SJCRH30 (cell line): ENCODE measurements at places on chromosomes 3 and 15. TPM values are rescaled to one million over a fixed set of nuclear protein-coding genes. Genes with fewer than 3 reads are reported as not detected.

Gene RSRC1
- total RNA-seq: 49.6 and 57.2 TPM in 2 replicates

Gene MYO5C
- 2.9 and 3.5 TPM in 2 replicates for total RNA-seq

Gene LRRC58
- total RNA-seq: 44.1 and 48.5 TPM in 2 replicates

GRCh38 chr3:60552581-60552980 is 698.7 kb downstream of the FHIT start:
- H3K4me1 ChIP-seq: no peaks in the 10 kb centered on the region
- H3K36me3 ChIP-seq: no peaks in the 10 kb centered on the region
- no peaks in the 10 kb centered on the region for H3K27me3 ChIP-seq
- H3K4me3 ChIP-seq: no peak overlapping the region

- no peaks in the 10 kb centered on the region for H3K36me3 ChIP-seq
- H3K27ac ChIP-seq: no peak overlapping the region
- H3K4me1 ChIP-seq: no peaks in the 10 kb centered on the region
- H3K4me3 ChIP-seq: no peak overlapping the region
- H3K27me3 ChIP-seq: no peaks in the 10 kb centered on the region
Observed at GRCh38 chr3:189122526-189123205, 49.1 kb upstream of the TPRG1 start.

DNA sequence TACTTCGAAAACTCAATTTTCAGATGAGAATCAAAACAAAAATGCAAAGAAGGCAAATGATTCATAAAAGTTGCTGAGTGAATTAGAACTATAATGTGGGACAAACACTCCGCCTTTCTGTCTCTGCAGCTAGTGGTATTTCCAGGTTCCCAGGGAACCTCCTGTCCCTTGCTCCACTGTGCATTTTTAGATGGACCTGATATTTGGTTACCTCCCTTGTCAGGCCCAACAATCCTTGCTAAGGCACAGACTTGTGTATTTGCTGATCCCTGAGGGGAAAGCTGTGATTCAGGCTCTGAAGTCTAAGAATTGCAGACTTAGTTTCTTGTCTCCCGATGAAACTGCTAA is 162.7 kb downstream of the LPP start:
- no peak overlapping the region for H3K4me3 ChIP-seq
- no peaks in the 10 kb centered on the region for H3K36me3 ChIP-seq
- H3K27me3 ChIP-seq: no peaks in the 10 kb centered on the region
- no peak for DNase-seq
- no peaks in the 10 kb centered on the region for H3K4me1 ChIP-seq

DNA sequence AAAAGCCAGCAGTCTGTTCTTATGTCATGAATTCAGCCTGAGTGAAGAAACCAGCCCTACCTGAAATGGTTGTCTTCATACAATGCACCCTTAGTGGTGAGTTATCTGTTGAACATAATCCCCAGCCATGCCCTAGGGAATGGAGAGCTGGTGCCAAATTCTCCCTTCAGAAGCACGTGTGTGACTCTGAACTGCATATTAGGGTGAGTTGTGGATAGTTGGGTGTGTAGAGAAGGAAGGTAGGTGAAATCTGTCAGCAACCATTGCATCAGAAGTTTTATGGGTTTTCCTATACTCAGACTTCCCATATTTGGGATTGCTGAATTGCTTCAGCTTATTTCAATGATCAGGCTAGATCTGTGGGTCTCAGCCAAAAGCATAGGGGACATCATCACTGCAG is 46.5 kb upstream of the TP63 start:
- H3K27me3 ChIP-seq: no peaks in the 10 kb centered on the region
- H3K4me3 ChIP-seq: no peak overlapping the region
- no peak for DNase-seq
- H3K36me3 ChIP-seq: no peaks in the 10 kb centered on the region
- H3K27ac ChIP-seq: no peak overlapping the region
- H3K4me1 ChIP-seq: no peaks in the 10 kb centered on the region

GRCh38 chr15:38005953-38006808 is 71.7 kb downstream of the TMCO5A start:
- no peaks in the 10 kb centered on the region for H3K36me3 ChIP-seq
- H3K27me3 ChIP-seq: no peaks in the 10 kb centered on the region
- H3K4me3 ChIP-seq: no peak overlapping the region
- no peak overlapping the region for H3K27ac ChIP-seq
- DNase-seq: no peak

- H3K4me1 ChIP-seq: peaks cover 6% of the 10 kb centered on the region; the same call in 1 of the 2 replicates
- no peak overlapping the region for H3K4me3 ChIP-seq
- no peak for DNase-seq
- H3K27ac ChIP-seq: no peak overlapping the region
Observed at GRCh38 chr15:57410373-57410772, 34.1 kb downstream of the CGNL1 start.

GRCh38 chr15:37083610-37084009 is 16.7 kb downstream of the MEIS2 start:
- H3K27me3 ChIP-seq: no peaks in the 10 kb centered on the region
- DNase-seq: no peak
- no peak overlapping the region for H3K4me3 ChIP-seq
- H3K4me1 ChIP-seq: no peaks in the 10 kb centered on the region

- peaks cover 3% of the 10 kb centered on the region; the same call in 1 of the 2 replicates for H3K4me1 ChIP-seq
- DNase-seq: no peak
- H3K27ac ChIP-seq: no peak overlapping the region
- H3K4me3 ChIP-seq: no peak overlapping the region
- no peaks in the 10 kb centered on the region for H3K27me3 ChIP-seq
Observed at GRCh38 chr3:49013113-49013737, 5.2 kb downstream of the DALRD3 start.
